ENCODE measurements at places on chromosomes 2 and 18.
A peak's percentile ranks its signal among the peaks of the same experiment; 100 is the strongest.

- DNase-seq = no peak
- H3K27me3 ChIP-seq = no peaks in the 10 kb centered on the region
- H3K4me3 ChIP-seq = no peak overlapping the region
- no peaks in the 10 kb centered on the region for H3K4me1 ChIP-seq
Measured at GRCh38 chr2:206311026-206311425, 36.6 kb downstream of the ZDBF2 start.

DNA sequence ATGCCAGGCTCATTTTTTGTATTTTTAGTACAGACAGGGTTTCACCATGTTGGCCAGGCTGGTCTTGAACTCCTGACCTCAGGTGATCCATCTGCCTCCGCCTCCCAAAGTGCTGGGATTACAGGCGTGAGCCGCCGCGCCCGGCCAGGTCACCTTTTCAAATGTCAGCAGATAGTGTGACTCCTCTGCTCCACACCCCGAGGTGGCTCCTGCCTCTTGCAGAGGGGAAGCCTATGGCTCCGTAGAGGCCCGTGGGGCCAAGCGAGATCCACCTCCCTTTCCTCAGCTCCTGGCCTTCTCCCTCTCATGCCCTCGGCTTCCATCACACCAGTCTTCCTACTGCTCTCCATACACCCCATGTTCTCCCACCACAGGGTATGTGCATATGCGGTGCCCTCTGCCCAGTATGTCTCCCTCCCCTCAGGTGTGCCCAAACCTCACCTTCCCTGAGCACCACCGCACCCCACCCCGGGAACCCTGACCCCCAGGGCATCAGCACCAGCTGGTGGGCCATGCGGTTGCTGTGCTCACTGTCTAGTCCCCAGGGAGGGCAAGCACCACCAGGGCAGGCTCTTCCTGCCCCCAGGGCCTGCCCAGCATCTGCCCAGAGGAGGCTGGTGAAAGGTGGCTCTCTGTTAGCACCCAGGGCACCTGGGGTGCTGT lies 10.7 kb downstream of the GPR17 start:
- no peaks in the 10 kb centered on the region for H3K27me3 ChIP-seq
- H3K36me3 ChIP-seq = no peaks in the 10 kb centered on the region

GRCh38 chr2:28325173-28325566 lies 67.5 kb upstream of the FOSL2 start:
- no peaks in the 10 kb centered on the region for H3K27me3 ChIP-seq
- H3K36me3 ChIP-seq = no peaks in the 10 kb centered on the region
- H3K4me1 ChIP-seq = no peaks in the 10 kb centered on the region
- DNase-seq = no peak

DNA sequence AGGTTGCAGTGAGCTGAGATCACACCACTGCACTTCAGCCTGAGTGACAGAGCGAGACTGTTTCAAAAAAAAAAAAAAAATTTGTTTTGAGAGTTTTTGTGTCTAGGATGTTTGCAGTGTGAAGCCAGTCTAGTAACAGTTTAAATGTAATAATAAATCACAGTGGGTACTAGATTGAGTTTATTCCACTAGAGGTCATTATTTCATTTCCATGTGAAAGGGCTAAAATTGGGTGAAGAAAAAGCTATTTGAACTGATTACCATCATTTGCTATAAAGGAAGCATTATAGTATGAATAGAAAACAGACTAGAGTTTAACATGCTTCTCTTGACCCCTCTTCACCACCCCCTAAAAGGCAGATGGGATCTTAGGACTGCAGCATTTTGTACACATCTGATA lies 20.3 kb downstream of the SNRPD1 start:
- H3K4me1 ChIP-seq = peaks cover 6% of the 10 kb centered on the region
- no peaks in the 10 kb centered on the region for H3K27me3 ChIP-seq
- H3K27ac ChIP-seq = no peak overlapping the region
- no peak overlapping the region for H3K4me3 ChIP-seq

- H3K36me3 ChIP-seq = no peaks in the 10 kb centered on the region
- no peak for DNase-seq
- H3K27me3 ChIP-seq = no peaks in the 10 kb centered on the region
- H3K4me3 ChIP-seq = no peak overlapping the region
Measured at GRCh38 chr2:28654663-28655320, 96.8 kb upstream of the PPP1CB start.

DNA sequence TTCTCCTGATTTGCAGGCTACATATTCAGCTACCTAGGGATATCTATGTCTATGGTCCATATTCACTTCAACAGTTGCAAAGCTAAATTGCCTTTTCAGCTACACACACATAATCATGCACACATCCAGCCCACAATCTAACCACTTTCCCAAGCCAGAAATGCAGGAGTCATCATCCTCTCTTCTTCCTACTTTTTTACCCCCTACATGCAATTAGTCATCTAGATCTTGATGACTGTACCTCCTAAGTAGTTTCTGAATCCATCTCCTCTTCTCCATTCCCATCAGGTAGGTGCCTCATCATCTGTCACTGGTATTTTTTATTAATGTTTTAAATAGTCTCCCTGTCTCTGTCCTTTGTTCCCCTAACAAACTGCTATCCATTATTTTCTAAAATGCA lies 23.7 kb upstream of the SPRED2 start:
- H3K36me3 ChIP-seq = no peaks in the 10 kb centered on the region
- peaks cover 14% of the 10 kb centered on the region for H3K27me3 ChIP-seq
- DNase-seq = no peak

DNA sequence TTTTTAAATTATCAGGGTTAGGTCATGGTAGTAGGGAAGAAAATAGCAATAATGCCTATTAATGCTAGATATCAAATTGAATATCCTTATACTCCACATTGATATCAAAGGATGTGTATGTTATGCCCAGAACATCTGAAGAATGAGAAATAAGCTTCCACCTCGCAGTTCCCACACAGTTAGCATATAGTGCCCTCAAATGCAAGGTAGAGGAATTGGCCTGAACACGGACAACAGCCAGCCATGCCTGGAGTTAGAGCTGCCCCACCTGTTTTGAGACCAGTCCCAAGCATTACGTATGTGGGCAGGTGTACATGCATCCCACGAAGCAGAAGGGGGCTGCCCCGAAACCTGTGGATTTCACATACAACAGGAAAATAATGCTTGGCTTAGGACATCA lies 79.6 kb downstream of the SUMO1 start:
- no peaks in the 10 kb centered on the region for H3K36me3 ChIP-seq
- no peaks in the 10 kb centered on the region for H3K4me1 ChIP-seq
- no peak overlapping the region for H3K27ac ChIP-seq
- DNase-seq = no peak

DNA sequence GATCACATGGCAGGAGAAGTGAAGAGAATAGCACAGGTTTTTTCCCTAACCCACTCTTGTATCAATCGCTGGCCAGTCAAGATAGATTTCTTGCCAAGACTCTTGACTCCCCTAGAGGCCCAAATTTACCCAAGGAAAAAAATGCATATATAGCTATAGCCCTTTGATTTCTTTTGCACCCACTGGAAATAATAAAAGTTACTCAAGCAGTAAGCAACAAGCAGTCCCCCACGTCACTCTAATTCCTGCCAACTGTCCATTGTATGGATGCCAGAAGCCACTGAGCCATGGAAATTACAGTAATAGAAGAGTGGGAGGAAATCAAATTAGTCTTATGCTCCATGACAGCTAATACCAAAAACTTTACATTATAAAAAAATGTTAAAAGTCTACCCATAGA lies 125.3 kb upstream of the SLC39A10 start:
- H3K27ac ChIP-seq = peak overlapping the region; percentile 80
- DNase-seq = no peak
- no peaks in the 10 kb centered on the region for H3K27me3 ChIP-seq
- no peak overlapping the region for H3K4me3 ChIP-seq

GRCh38 chr2:65880436-65880835 lies 448.0 kb upstream of the SPRED2 start:
- H3K27ac ChIP-seq = no peak overlapping the region
- H3K27me3 ChIP-seq = no peaks in the 10 kb centered on the region
- H3K4me1 ChIP-seq = no peaks in the 10 kb centered on the region
- no peak overlapping the region for H3K4me3 ChIP-seq

GRCh38 chr2:111685342-111685741 lies 198.7 kb downstream of the ANAPC1 start:
- no peak overlapping the region for H3K4me3 ChIP-seq
- H3K27me3 ChIP-seq = no peaks in the 10 kb centered on the region
- no peak overlapping the region for H3K27ac ChIP-seq
- H3K4me1 ChIP-seq = no peaks in the 10 kb centered on the region
- DNase-seq = no peak
- H3K36me3 ChIP-seq = no peaks in the 10 kb centered on the region

DNA sequence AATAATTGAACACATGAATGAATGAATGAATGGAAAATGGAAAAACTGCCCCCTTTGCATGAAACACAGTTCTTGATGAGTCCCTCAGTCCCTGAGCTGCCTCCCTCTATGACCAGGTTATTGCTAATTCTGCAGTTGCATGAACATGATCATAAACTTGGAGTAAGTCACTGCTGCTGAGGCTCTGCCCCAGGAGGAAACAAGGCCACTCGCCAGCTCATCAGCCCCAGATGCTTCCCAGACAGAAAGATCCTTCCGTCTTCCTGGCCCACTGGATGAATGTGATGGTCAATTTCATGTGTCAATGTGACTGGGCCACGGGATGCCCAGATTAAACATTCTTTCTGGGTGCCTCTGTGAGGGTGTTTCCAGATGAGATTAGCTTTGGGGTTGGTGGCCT lies 16.4 kb downstream of the GPR45 start:
- H3K27me3 ChIP-seq = no peaks in the 10 kb centered on the region
- no peak overlapping the region for H3K4me3 ChIP-seq
- peaks cover 5% of the 10 kb centered on the region for H3K36me3 ChIP-seq
- no peaks in the 10 kb centered on the region for H3K4me1 ChIP-seq

DNA sequence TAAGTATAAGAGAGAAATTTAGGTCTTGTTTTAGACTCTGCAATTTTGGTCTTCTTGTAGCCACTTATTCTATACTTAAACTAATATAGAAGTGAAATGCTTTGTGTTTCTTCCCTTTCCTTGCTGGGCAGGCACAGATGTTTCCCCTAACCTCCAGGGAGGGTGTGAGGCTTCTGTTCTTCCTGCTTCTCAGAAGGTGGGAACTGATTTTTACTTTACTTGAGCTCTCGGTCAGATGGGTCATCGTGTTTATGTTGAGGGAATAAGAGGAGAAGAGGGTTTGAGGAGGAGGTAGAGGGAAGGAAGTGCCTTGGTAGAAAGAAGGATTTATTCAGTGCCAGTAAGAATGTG lies 92.5 kb upstream of the CXCR4 start:
- H3K4me1 ChIP-seq = peaks cover 28% of the 10 kb centered on the region
- no peaks in the 10 kb centered on the region for H3K27me3 ChIP-seq
- no peak for DNase-seq

DNA sequence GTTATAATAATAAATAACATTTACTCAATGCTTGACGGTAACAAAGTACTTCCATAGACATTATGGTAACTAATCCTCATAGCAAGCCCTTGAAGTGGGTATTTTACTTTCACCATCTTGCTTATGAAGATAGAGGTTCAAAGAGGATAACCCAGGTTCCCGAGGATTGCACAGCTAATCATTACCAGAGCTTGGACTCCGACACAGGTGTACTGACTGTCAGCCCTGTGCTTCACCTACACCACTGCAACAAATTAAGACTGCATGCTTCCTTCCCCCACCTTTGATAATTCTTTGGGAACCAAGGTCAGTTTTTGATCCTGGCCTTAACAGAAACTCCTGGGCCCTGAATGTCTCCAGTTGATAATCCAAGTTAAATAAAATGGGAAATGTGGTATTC lies 48.9 kb downstream of the FAM98A start:
- no peak overlapping the region for H3K4me3 ChIP-seq
- DNase-seq = no peak
- no peak overlapping the region for H3K27ac ChIP-seq
- H3K27me3 ChIP-seq = no peaks in the 10 kb centered on the region

DNA sequence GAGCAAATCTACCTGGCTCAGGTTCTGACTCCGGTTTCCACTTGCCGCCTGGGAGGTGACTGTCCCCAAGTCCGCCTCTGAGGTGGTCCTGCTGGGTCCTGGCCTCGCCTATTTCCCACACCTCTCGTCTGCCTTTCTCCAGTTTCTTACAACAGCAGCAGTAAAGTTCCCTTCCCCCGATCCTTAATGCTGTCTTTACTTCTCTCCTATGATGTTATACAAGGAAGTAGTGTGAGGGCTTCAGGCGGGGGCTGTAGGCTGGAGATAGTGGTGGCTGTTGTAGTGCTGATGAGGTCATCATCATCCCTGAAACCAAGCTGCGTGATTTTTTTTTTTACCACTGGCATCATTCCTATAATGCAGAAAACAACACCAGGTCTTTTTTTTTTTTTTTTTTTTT lies 18.9 kb downstream of the TGIF1 start:
- no peaks in the 10 kb centered on the region for H3K36me3 ChIP-seq
- H3K4me3 ChIP-seq = no peak overlapping the region
- peaks cover 15% of the 10 kb centered on the region for H3K4me1 ChIP-seq
- H3K27me3 ChIP-seq = no peaks in the 10 kb centered on the region

GRCh38 chr18:78494204-78495085 lies 485.2 kb upstream of the SALL3 start:
- H3K27ac ChIP-seq = no peak overlapping the region
- H3K36me3 ChIP-seq = no peaks in the 10 kb centered on the region
- no peaks in the 10 kb centered on the region for H3K27me3 ChIP-seq
- H3K4me1 ChIP-seq = no peaks in the 10 kb centered on the region
- H3K4me3 ChIP-seq = no peak overlapping the region

- H3K36me3 ChIP-seq = no peaks in the 10 kb centered on the region
- H3K27ac ChIP-seq = no peak overlapping the region
- no peak overlapping the region for H3K4me3 ChIP-seq
- no peaks in the 10 kb centered on the region for H3K4me1 ChIP-seq
- no peaks in the 10 kb centered on the region for H3K27me3 ChIP-seq
Measured at GRCh38 chr2:236289766-236290462, 25.7 kb upstream of the ASB18 start.

GRCh38 chr18:11512096-11513025 lies 97.0 kb upstream of the SLC35G4 start:
- DNase-seq = no peak
- no peaks in the 10 kb centered on the region for H3K27me3 ChIP-seq
- no peaks in the 10 kb centered on the region for H3K36me3 ChIP-seq
- no peak overlapping the region for H3K4me3 ChIP-seq

DNA sequence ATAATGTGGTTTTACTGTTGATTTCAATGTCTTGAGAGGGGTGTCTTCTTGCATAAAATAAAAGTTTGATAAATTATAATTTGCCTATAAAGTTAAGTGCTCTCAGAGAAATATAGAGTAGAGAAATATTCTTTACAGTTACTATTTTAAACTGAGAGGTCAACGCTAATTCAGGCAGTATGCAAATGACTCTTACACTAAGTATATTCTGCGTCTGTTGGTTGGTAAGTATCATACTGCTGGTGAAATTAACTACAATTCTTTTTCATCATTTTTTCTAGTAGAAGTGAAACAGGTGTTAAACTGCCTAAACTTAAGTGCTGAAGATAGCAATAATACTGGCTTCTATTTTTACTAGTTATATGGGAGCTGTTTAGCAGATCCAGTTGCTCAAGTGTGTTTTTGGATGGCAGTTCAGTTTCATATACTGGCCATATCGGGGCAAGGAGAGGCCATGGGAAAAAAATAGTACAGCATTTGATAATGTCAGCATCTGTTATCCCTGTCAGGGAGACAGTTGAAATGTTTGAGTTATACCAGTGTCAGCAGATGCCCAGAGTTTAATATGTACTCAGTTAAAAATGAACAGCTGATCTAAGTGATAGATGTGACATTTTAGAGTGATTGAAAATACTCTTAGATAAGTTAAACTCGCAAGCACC lies 86.2 kb downstream of the MIB1 start:
- no peak overlapping the region for H3K4me3 ChIP-seq
- no peaks in the 10 kb centered on the region for H3K27me3 ChIP-seq
- no peak overlapping the region for H3K27ac ChIP-seq
- no peak for DNase-seq
- H3K4me1 ChIP-seq = no peaks in the 10 kb centered on the region
- no peaks in the 10 kb centered on the region for H3K36me3 ChIP-seq

Data from T-cell (primary cell).